ENCODE measurements at places on chromosomes 1 and 21.

DNA sequence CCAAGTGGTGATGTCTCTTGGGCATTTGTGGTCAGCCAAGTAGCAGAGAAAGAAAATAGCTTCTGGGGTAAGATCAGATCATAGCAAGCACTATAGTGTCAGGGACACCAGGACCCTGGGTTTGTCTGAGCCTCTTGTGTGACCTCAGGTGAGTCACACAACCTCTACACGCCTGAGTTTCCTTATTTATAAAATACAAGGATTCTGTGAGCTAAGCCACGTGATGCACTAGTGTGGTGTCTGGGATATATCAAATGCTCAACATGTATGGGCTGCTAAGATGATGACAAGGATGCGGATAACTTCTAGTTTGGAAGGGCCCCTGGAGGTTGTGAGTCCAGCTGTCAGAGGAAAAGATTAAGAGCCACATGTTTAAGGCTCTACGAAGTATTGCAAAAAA is 24.5 kb upstream of the ZNF436 start:
- DNase-seq = no peak

GRCh38 chr1:208233546-208233945 is 10.6 kb downstream of the PLXNA2 start:
- no peak for DNase-seq

GRCh38 chr1:201884425-201884824 is 4.3 kb upstream of the SHISA4 start:
- no peak for DNase-seq

GRCh38 chr1:233224311-233224710 is 71.2 kb downstream of the PCNX2 start:
- DNase-seq = no peak

GRCh38 chr1:119366424-119366823 is 2.2 kb upstream of the HAO2 start:
- DNase-seq = no peak

- no peak for DNase-seq
Observed at GRCh38 chr1:209767096-209767495, 11.2 kb downstream of the TRAF3IP3 start.

- no peak for DNase-seq
Observed at GRCh38 chr1:157774412-157774811, 2.5 kb downstream of the FCRL2 start.

- no peak for DNase-seq
Observed at GRCh38 chr1:9294405-9294773, 1.7 kb downstream of the SPSB1 start.

DNA sequence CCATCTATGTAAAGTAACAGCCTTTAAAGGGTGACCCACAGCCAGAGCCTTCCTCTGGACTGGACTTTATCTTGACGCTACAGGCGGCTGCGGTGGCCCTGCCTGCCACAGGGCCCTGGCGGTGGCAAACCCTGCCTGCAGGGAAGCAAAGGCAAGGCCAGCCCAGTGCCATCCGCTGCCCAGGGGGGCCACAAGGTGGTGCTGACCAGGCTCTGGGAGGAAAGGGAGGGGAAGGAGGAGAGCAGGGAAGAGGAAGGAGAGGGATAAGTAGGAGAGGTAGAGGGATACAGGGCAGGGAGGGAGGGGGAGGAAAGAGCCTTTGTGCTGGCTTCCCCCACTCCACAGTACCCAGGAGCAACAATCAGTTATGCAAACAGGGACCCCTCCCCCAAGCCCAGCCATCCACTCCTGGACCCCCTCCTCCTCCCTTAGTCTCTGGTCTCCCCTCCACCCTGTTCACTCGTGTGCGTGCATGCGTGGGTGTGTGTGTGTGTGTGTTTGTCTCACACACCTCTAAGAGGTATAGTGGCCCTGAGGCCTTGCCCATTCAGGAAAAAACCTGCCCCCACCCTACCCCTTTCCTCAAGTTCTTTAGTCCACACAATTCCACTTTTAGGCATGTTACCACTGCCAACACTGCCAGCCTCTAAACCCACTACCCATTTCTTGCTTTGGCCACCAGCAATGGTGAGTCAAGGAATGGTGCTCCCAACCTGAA is 30.3 kb downstream of the SSBP3 start:
- no peak for DNase-seq

DNA sequence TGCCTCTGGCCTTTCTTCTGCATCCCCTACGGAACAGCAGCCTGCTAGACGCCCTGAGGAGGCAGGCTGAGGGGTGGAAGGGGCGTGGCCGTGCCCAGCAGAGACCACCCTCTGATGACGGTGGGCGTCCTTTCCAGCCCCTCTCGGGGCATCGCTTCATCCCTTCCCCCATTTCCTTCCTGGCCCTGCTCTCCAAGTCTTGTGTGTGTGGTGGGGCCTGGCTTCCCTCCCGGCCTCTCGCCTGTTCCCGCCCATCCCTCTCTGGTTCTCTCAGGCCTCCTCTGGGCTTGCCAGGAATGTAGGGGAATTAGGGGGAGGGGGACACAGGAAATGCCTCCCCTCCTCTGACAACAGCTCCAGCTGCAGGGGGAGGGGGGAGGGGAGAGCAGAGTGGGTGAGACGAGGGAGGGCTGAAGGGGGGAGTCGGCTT is 51.1 kb downstream of the SKI start:
- no peak for DNase-seq

- DNase-seq = no peak
Observed at GRCh38 chr1:2498648-2499047, 22.6 kb downstream of the PLCH2 start.

DNA sequence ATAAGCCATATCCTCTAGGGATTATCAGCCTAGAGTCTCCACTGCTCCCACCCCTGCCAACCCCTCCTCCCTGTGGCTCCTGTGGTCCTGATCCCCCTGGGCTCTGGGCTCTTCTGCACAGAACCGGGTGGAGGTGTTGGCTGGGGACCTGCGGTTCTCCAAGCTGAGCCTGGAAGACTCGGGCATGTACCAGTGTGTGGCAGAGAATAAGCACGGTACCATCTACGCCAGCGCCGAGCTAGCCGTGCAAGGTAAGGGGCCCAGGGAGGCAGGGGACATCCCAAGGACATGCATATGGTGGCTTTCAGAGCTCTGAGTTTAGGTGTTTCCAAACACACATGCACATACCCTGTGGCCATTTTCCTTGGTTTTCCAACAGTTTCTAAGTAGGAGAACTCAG is 19.3 kb downstream of the CNTN2 start:
- DNase-seq = no peak

- no peak for DNase-seq
Observed at GRCh38 chr1:25732821-25733220, 67.2 kb upstream of the SELENON start.

DNA sequence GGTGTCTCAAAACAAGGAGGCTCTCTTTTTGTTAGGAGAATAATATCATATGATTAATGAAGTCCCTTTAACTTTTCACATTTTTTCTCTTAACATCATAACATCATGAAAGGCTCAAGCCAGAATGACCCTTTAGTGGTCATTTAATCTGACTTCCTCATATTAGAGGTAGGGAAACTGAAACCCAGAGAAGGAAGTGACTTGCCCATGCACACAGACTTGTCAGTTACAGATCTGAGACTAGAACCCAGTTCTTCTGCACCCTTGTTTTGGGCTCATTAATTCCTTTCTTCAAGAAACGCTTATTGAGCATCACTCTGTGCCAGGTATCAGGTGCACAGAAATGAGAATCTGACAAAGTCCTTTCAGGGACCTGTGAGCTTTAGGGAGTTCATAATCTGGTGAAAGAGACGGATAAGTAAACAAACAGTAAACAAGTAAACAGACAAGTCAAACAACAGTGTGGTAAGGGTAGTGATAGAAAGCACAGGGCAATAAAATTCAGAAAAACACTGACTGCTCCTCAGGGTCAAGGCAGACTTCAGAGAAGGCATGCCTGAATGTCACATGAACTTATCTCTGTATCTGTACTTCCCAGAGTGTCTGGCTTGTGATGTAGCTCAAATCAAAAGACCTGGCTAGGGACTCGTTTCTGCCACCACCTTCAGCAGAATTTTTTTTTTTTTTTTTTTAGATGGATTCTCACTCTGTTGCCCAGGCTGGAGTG is 38.3 kb upstream of the OSBPL9 start:
- DNase-seq = no peak

DNA sequence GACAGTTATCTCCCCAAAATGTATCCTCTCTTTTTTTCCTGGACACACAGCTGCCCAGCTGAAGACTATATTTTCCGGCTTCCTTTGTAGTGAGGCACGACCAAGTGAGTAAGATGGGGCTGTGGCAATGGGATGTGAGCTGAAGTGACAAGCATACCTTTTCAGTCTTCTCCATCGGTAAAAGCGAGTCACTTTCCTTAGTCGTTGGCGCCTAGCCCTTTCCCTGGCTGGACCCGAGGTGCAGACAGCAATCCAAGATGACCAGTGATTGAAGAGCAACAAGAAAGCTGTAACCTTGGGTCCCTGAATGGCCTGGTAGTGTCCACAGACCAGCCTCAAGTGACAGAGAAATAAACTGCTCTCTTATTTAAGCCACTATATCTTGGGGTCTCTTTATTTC is 155.2 kb downstream of the NR5A2 start:
- DNase-seq = no peak

DNA sequence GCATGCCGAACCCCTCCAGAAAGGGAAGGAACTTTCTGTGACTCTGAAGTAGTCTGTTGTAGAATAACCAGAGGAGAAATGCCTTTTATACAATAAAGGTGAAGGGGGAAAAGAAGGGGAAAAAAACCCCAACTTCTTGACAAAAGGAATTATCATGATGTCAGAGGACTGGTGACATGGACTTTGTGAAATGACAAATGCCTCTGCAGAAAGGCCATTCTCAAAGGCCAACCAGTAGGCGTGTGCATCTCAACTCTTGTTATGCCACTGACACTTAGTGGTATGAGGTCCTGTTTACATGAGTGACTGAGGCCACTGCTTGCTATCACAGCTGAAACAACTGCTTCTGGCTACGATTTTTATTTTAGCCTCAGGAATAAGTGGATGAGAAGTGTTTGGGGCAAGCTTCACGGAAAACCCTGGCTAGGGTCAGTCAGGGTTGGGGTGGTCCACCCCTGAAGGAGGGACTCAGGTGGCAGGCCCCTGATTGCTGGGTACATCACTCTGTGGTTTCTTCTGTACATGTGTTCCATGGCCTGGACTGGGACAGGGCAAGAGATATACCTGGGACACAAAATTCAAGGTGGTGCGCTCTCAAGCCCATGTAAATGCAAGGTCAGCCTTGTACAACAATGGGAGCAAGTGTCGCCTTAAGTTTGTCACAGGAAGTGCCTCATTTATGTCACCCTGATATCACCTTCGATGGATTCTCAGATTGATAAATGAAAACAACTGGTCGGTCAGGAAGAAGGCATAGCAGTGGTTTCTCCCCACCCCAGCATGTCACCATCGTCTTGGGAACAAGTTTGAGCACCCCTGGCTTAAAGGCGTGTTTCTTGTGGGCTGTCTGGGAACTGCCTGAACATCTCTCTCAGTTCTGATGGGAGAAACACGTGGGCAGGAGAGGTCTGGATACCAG is 12.4 kb downstream of the RUNX1 start:
- DNase-seq = peak; percentile 22

- DNase-seq = no peak
Observed at GRCh38 chr1:22916471-22916820, 56.2 kb downstream of the LACTBL1 start.

- no peak for DNase-seq
Observed at GRCh38 chr21:21463456-21463855, 465.2 kb downstream of the NCAM2 start.

GRCh38 chr1:67190942-67191341 is 24.7 kb downstream of the IL23R start:
- no peak for DNase-seq

GRCh38 chr21:32921632-32922230 is 104.0 kb upstream of the OLIG2 start:
- DNase-seq = peak; percentile 43

GRCh38 chr1:158011714-158012113 is 18.3 kb downstream of the KIRREL1 start:
- no peak for DNase-seq

DNA sequence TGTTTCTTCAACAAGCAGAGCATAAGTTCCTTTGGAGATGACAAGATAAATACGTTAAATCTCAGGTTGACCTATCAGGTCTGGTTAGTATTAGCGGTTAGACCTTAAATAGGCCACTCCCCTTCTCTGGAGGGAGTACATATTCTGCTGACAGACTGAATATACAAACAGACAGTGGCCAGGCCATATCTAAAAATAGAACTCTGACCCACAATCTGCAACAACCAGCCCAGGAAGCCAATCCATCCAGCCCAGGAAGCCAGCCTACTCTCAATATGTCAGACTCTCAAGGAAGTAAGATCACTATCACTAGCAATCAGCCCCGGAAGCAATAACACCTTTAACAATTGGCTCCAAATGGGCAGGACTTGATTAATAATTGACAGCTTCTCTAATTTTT is 6.7 kb downstream of the IL20 start:
- DNase-seq = no peak
